ENCODE measurements at places on chromosomes 11 and 22. TPM values are rescaled to one million over a fixed set of nuclear protein-coding genes. Genes with fewer than 3 reads are reported as not detected.

- H3K36me3 ChIP-seq: no peaks in the 10 kb centered on the region
- no peak overlapping the region for H3K27ac ChIP-seq
- H3K4me1 ChIP-seq: no peaks in the 10 kb centered on the region
- no peaks in the 10 kb centered on the region for H3K27me3 ChIP-seq
- DNase-seq: no peak
Measured at GRCh38 chr11:13091373-13091772, 82.3 kb downstream of the RASSF10 start.

GRCh38 chr11:44450295-44450932 lies 115.0 kb upstream of the CD82 start:
- no peaks in the 10 kb centered on the region for H3K36me3 ChIP-seq
- DNase-seq: no peak
- no peaks in the 10 kb centered on the region for H3K4me1 ChIP-seq
- no peaks in the 10 kb centered on the region for H3K27me3 ChIP-seq
- no peak overlapping the region for H3K4me3 ChIP-seq

DNA sequence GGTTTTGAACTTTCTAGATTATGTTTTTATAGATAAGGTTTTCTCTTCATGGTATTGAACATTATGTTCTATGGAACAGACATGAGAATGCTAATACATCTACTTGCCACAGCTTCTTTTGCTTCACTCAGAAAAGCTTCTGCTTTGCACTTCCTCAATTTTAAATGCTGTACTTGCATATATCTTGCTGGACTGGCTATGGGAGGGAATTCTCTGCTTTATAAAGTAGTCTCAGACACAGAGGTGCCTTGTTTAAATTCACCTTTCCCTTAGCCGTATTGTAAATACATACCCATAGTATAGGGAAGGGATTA lies 173.9 kb downstream of the DDX10 start:
- peaks cover 13% of the 10 kb centered on the region for H3K4me1 ChIP-seq
- no peaks in the 10 kb centered on the region for H3K27me3 ChIP-seq
- H3K36me3 ChIP-seq: no peaks in the 10 kb centered on the region
- no peak overlapping the region for H3K27ac ChIP-seq

Gene CAPN5
- 20.0 TPM for polyA plus RNA-seq

Gene MCM5
- polyA plus RNA-seq: 10.2 TPM

- no peaks in the 10 kb centered on the region for H3K27me3 ChIP-seq
- H3K4me3 ChIP-seq: no peak overlapping the region
- peaks cover 11% of the 10 kb centered on the region for H3K36me3 ChIP-seq
- DNase-seq: no peak
- H3K27ac ChIP-seq: no peak overlapping the region
- H3K4me1 ChIP-seq: no peaks in the 10 kb centered on the region
Measured at GRCh38 chr22:23622634-23623033, 9.5 kb downstream of the DRICH1 start.

Gene TRIM48
- polyA plus RNA-seq: not detected

Gene EFCAB6
- polyA plus RNA-seq: 1.5 TPM

Gene FREY1
- polyA plus RNA-seq: 0.99 TPM

DNA sequence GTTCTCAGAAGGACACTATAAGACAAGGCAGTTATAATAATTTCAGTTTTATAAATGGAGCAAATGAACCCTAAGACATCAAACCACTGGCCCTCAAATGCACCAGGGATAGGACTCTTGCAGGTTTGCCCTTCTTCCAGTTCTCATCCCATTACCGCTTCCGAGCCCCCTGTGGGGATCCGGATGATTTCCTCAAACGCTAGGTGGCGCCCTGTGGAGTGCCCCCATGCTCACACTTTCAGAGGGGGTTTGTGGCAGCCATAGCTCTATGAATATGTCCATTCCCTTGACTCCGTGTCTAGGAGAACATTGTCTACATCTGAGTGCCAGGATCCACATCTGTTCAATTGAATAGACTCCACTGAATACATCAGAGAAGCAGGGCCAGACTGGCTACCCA lies 816.3 kb downstream of the NTM start:
- no peak overlapping the region for H3K4me3 ChIP-seq
- H3K4me1 ChIP-seq: no peaks in the 10 kb centered on the region
- no peak overlapping the region for H3K27ac ChIP-seq
- H3K36me3 ChIP-seq: no peaks in the 10 kb centered on the region
- no peak for DNase-seq
- no peaks in the 10 kb centered on the region for H3K27me3 ChIP-seq

Gene ANGPTL5
- polyA plus RNA-seq: not detected

DNA sequence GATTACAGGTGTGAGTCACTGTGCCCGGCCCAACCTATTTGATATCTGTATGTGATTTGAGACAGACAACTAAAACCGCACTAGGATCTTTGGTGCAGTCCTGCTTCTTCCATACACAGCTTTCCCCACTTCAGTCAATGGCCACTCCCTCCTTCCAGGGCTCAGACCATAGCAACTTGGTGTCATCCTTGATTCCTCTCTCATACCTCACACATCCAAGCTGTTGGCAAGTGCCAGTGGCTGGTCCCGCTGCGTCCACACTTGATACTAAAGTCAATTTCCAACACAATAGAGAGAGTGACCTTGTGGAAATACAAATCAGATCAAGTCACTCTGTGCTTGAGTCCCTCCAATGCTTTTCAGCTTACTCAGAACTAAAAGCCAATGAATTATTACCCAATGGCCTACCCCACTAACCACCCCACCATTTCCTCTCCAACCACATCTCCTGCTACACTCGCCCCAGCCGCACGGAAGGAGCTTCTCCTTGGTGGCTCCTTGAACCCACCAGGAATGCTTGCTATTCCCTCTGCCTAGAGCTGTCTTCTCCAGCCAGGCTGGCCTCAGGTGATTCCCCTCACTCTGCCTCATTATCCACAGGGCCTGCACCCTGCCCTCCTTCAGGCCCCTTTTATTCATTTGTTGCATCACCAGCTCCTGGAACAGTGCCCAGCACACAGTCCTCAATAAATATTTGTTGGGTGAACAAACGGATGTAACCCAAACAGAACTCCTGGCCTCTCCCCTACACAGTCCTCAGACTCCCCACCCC lies 12.9 kb downstream of the ABTB2 start:
- no peak for DNase-seq
- H3K27me3 ChIP-seq: no peaks in the 10 kb centered on the region
- H3K4me1 ChIP-seq: peaks cover 19% of the 10 kb centered on the region

Gene ZNF280B
- 0.26 TPM for polyA plus RNA-seq

Gene CD3D
- polyA plus RNA-seq: 1.4 TPM

- H3K27ac ChIP-seq: no peak overlapping the region
- peaks cover 2% of the 10 kb centered on the region for H3K4me1 ChIP-seq
- no peak for DNase-seq
- H3K27me3 ChIP-seq: no peaks in the 10 kb centered on the region
- H3K4me3 ChIP-seq: no peak overlapping the region
Measured at GRCh38 chr11:74024261-74025029, 15.6 kb upstream of the UCP3 start.

DNA sequence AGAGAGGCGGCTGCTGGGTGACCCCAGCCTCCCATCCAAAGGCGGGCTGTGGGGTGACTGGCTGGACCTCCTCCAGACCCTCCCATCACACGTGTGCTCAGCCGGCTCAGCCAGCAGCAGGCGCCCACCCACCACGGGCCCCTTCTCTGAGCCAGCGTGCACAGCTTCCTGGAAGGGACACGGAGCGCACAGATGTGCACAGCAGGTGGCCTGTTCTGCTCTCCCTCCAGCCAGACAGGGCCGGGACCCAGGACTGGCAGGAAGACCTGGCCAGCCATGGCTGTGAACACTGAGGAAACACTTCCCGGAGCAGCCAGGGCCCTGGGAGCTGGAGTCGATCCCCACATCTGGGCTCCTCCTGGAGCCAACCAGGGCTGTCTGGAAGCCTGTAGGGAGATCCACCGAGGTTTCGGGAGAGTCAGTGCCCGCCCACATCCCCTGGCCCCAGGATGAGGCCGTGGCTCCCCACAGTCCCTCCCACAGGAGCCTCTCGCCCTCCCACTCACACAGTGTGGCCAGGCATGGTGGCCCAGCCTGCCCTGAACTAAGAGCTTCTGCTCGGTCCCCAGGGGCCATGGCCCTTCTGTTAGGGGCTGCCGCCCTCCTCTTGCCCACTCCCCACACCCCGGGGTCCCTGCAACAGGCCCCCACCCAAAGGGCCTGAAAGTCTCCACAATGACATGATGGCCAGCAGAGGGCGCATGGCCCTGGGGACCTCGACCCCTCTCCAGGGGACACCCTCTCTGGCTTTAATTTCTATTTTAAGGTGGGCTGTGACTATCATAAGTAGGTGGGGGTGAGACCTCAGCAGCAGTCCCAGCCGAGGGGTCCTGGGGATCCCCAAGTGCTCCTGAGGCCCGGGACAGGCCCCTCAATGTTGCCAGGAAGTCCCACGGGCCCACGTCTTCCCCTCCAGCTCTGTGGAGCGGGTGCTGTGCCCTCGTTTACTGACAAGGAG lies 90.6 kb upstream of the FGF3 start:
- no peak overlapping the region for H3K4me3 ChIP-seq
- no peak overlapping the region for H3K27ac ChIP-seq
- peak; percentile 46 for DNase-seq
- H3K4me1 ChIP-seq: no peaks in the 10 kb centered on the region
- no peaks in the 10 kb centered on the region for H3K27me3 ChIP-seq

DNA sequence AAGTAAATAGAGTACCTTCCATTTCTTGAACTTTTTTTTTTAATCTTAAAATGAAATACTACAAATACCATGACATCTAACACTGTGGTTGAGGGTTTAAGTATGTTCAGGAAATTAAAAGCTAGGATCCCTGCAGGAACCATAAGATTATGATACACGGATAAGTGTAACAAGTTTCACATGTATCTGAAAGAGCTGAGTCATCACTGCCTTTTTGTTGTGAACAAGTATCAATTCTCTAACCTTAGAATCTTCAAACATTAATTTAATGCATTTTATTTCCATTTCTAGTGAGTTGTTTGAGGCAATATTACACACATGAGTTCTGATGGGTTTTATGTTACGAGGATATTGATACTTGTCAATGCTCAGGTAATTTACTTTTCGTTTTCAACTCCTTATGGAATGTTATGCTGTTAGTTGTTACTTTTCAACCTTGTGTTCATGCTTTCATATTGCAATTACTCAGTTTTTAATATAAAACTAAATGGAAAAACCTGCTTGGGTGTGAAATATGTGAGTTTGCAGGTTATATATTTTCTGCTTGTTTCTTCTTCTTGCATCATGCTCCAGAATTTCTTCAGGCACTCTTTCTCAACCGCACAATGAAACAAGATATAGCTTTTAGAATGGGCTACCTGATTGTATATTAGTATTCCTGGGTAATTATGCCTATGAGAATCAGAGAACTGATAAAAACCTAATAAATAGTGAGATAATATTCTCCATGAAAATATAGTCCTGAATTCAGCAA lies 361.3 kb upstream of the MTNR1B start:
- no peaks in the 10 kb centered on the region for H3K4me1 ChIP-seq
- H3K27me3 ChIP-seq: no peaks in the 10 kb centered on the region
- H3K36me3 ChIP-seq: no peaks in the 10 kb centered on the region
- no peak overlapping the region for H3K4me3 ChIP-seq
- DNase-seq: no peak
- no peak overlapping the region for H3K27ac ChIP-seq

GRCh38 chr11:17504330-17505107 lies 27.9 kb upstream of the ABCC8 start:
- H3K4me3 ChIP-seq: no peak overlapping the region
- H3K4me1 ChIP-seq: no peaks in the 10 kb centered on the region
- no peaks in the 10 kb centered on the region for H3K36me3 ChIP-seq
- DNase-seq: peak; percentile 77
- H3K27me3 ChIP-seq: no peaks in the 10 kb centered on the region

Gene MPPED2
- polyA plus RNA-seq: 10.8 TPM

Gene CYB5R2
- polyA plus RNA-seq: 8.2 TPM

Gene MS4A18
- not detected for polyA plus RNA-seq

- H3K27ac ChIP-seq: peak overlapping the region; percentile 55
- no peaks in the 10 kb centered on the region for H3K27me3 ChIP-seq
- no peaks in the 10 kb centered on the region for H3K36me3 ChIP-seq
- DNase-seq: peak; percentile 84
- H3K4me3 ChIP-seq: peak overlapping the region; percentile 82
Measured at GRCh38 chr11:36376888-36377758, 81.0 kb downstream of the PRR5L start.

Gene OR10A4
- polyA plus RNA-seq: not detected

DNA sequence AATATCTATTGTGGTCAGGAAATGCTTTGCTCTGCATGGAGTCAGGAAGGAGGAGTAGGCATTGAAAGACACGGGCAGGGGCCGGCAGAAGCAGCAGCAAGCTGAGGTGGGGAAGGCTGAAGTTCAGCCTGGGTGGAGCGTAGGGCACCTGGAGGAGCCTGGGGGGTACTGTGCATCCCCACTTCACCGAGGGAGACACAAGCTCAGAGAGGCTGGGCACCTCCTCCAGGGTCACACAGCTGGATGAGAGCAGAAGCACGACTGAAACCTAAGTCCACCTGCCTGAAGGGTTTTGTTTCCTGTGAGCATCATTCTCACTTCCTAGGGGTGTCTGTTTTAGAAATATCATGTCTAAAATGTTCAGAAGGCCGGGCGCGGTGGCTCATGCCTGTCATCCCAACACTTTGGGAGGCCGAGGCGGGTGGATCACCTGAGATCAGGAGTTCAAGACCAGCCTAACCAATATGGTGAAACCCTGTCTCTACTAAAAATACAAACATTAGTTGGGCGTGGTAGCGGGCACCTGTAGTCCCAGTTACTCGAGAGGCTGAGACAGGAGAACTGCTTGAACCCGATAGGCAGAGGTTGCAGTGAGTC lies 138.3 kb downstream of the MPPED1 start:
- DNase-seq: no peak
- no peak overlapping the region for H3K4me3 ChIP-seq
- H3K36me3 ChIP-seq: no peaks in the 10 kb centered on the region
- H3K27ac ChIP-seq: no peak overlapping the region
- H3K27me3 ChIP-seq: no peaks in the 10 kb centered on the region

Gene CARD18
- polyA plus RNA-seq: not detected

DNA sequence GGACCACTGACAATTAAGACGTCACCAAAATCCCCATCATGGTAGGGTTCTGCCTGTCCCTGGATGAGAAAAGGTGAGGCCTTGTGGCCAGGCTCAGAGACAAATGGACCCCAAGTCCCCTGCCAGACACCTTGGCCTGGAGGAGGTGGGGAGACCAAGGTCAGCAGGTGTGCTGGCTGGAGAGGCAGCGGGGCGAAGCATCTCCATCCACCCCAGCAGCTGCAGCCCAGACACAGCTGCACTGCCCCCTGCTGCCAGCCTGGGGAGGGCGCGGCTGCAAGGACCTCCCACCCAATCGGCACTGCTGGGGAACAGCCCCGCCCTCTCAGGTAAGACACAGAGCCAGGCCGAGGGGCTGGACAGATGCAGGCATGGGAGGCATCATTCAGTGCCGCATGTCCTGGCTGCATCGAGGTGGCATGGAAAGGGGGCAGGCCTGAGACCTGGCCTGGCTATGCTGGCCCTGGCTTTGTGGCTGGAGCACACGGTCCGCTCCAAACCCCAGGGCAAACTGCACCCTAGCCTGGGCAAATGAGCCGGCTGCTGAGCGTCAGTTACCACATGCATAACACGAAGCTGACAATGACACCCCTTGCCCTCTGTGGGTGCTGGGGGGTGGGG lies 12.2 kb upstream of the MFNG start:
- DNase-seq: peak; percentile 77
- H3K27ac ChIP-seq: no peak overlapping the region
- H3K4me1 ChIP-seq: peaks cover 48% of the 10 kb centered on the region
- no peak overlapping the region for H3K4me3 ChIP-seq

Measured in kidney (tissue), 22 donors.